ENCODE measurements at places on chromosomes 7 and 10.

DNA sequence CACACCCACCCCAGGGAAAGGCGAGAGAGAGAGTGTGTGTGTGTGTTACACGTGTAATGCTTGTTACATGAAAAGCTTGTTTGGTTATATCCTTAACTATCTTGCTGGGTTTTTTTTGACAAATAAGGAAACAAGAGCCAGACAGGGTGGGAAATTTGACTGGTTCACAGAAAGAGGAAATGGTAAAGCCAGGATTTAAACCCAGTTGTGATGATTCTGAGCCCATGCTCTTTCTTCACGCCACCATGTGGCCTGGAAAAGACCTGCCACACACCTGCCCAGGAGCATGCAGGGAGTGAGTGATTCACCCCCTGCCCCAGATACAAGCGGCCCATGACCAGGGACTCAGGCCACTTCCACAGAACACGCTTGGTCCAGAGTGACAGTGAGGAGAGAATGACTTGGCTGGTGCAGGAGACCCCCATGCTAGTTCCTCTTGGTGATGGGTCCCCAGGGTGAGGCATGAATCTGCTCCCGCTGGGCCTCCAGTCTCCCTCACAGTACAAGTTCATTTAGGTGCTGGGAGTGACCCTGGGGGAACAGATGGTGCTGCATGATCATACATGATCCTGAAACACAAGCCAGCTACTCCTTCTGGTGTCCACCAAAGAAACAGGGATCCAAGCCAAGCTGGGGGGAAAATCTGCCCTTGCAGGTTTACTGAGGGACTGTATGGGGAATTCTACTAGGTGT lies 21.0 kb upstream of the EIF5AL1 start:
- peak; percentile 70 for DNase-seq

GRCh38 chr7:82685214-82685613 lies 241.6 kb upstream of the CACNA2D1 start:
- DNase-seq, result no peak

DNA sequence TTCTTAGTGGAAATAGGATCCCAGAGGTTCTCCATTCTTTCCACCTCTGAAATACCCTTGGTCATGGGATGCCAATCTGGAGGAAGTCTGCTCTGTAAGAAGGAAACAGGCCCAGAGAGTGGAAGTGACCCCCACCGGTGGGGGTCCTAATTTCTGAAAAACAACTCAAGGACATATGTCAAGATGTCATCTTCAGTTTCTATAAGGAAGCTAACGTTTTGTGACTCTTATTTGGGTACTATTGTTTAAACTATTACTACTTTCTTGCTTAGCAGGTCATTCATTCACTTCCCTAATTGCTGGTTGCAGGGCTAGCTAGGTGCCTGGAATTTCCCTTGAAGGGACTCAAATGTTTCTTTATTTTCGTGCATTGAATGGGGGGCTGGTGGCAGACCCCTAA lies 1.9 kb upstream of the ZNF775 start:
- DNase-seq, result peak; percentile 63

DNA sequence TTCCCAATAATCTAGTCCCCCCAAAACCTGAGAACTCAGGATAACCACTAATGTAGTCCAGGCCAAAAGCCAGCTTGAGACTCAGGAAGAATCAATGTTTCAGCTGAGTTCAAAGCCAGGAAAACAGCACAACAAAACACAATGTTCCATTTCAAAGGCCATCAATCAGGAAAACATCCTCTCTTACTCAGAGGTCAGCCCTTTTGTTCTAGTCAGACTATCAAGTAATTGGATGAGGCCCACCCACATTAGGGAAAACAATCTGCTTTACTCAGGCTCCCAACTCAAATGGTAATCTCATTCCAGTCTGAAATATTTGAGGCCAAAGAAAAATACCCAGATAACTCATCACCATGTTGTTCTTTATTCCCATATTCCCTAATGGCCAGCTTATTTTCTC lies 152.2 kb downstream of the SDHAF3 start:
- DNase-seq, result no peak

- no peak for DNase-seq
Observed at GRCh38 chr10:132459301-132460003, 62.5 kb downstream of the PWWP2B start.

DNA sequence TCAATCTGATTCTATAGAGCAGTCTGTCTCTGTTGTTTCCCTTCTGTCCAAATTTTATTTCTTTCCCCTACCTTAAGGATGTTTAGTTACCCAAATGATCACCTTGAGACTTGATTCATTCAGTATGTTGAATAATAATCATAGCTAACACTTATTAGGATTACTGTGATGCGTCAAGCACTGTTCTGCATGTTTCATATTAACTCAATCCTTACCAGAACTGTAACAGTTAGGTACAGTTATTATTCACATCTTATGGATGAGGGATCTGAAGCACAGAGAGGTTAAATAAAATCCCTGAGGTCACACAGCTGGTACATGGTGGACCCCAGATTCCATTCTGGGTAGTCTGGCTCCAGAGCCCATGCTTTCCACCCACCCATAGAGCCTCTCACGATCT lies 97.9 kb upstream of the SAMD8 start:
- DNase-seq, result no peak

DNA sequence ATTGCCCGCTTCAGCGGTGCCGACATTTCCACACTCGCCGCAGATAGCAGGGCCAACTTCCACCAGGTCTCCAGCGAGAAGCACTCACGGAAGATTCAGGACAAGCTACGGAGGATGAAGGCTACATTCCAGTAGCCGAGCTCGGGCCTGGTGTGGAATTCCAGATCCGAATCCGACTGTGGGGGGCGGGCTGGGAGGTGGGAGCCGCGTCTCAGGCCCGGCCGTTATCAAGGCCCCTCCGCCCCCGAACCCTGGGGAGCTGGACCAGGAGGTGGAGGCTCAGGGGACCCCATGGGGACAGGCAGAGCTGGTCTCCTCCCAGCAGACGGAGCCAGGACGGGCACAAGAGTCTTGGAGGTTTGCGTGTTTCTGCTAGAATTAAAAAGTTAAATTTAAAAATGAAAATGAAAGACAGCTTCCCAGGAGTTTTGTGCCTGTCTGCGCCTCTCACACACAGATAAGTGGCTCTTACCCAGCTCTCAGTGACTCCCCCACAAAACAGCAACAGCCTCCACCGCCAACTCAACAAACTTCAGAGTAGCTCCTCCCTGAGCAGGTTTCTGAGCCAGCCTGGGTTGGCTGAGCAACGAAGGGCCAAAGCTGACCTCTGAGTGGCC lies 5.2 kb upstream of the UTF1 start:
- no peak for DNase-seq

GRCh38 chr7:27240015-27240731 lies 2.4 kb upstream of the EVX1 start:
- no peak for DNase-seq
